ENCODE measurements at places on chromosomes 11 and 22.

DNA sequence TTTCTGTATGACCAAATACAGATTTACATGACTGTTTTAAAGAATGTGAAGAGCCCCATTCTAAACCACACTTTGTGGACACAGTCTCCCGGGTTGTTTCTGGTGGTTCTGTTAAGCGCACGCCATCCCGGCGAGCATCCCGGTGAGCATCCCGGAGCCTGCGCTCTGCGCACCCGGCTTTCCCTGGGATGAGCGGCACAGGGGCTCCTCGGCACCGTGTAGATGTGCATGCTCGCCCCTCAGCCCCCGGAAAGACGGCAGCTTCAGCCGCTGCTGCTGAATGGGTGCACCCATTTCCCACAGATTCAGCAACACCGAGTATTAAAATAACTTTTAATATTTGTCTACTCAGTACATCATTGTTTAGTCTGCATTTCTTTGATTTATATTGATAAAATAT, 36.0 kb downstream of the GLB1L2 start:
- no peak for DNase-seq

- no peak for DNase-seq
Observed at GRCh38 chr11:11446967-11447366, 93.9 kb upstream of the CSNK2A3 start.

DNA sequence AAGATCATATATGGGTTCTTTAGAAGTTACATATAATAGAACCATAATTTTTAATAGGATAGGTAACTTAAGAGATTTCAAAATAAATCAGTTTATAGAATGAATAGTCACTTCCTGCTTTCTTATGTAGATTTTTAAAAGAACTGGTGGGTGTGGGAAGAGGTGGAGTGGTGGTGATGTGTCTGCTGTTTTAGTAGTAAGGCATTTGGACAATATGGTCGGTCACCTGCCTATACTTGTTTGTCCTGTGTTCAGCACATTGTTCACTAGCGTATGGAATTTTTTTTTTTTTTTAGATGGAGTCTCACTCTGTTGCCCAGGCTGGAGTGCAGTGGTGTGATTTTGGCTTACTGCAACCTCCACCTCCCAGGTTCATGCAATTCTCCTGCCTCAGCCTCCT, 39.3 kb downstream of the CCDC81 start:
- no peak for DNase-seq

DNA sequence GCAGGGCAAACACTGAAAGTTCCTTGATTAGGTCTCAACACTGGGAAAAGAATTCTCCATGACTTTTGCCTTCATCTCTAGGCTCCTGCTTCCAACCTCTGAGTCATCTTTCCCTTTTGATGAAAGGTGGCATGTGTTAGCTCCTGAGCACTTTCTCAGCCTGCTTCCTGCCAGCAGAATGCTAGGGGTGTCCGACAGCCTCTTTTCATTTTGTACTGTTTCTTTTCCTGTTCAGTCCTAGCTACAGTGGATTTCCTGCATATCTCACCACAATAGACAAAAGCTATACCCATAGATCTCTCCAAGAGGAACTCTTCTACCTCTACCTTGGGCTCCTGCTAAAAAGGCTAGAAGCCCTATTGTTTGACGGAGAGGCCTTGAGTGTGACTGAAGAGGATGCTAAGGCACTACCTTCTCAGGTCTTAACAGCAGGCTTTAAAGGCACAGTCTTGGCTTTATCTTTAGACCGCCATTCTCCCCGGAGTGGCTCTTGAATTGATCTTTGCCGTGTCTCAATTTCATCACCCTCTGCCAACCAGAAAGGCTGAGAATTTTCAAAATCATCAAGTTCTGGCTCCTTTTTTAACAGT, 145.5 kb downstream of the RBFOX2 start:
- DNase-seq = no peak

- DNase-seq = no peak
Observed at GRCh38 chr11:24805671-24806070, 308.8 kb downstream of the LUZP2 start.

DNA sequence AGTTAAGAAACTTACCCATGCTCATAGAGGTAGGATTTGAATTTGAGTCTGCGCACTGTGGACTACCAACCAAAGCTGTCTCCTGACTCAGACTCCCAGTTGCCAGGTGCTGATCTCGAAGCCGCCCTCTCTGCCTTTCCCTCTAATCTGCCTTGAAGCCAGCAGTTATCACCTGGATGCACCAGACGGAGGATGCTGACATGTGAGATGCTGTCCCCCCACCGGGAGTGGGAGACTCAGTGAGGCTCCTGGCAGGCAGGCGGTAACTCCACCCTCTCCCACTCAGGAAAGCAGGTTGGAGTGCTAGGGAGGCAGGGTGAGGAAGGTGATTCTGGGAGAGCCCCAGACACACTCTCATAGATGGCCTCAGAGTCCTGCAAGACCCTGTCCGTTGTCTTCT, 40.4 kb downstream of the KIAA1671 start:
- DNase-seq = no peak

GRCh38 chr11:70467201-70468085, 69.1 kb downstream of the CTTN start:
- peak; percentile 16 for DNase-seq

GRCh38 chr11:112822478-112823274, 138.5 kb upstream of the NCAM1 start:
- no peak for DNase-seq

DNA sequence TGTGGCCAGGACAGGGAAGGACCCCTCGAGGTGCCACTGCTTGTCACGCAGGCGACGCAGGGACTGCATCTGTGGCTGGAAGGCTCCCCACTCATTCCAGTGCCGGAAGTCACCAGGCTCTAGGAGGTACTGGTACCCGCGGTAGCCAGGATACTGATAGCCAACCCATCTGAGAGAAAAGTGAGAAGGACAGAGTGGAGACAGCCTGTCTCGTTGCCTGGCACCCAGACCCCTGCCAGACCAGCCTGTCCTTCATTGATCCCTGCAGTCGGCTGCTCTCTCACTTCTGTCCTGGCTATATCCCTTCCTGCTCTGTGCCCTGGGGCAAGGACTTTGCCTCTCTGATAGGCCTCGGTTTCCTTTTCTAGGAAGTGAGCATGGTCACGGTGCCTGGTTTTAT, 9.6 kb upstream of the TPST2 start:
- no peak for DNase-seq

- DNase-seq = no peak
Observed at GRCh38 chr22:27175974-27176373, 518.6 kb downstream of the MIAT start.

DNA sequence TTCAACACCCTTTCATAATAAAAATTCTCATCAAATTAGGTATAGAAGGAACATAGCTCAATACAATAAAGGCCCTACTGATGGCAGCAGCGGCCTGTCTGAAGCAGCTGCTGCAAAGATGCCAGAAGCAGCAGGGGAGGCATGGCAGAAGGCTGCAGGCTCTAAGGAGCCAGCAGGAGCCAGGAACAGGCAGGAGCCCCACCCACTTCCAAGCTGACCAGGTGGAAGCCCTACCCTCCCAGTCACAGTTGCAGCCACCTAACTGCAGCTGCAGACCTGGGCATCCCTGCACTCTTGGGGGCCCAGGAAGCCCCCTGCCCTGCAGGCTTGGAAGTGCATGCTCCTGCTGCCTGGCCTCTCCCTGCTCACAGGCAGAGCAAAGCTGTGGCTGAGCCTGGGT, 18.2 kb upstream of the OR6A2 start:
- DNase-seq = no peak

GRCh38 chr11:130347261-130347660, 32.5 kb upstream of the ZBTB44 start:
- DNase-seq = no peak

DNA sequence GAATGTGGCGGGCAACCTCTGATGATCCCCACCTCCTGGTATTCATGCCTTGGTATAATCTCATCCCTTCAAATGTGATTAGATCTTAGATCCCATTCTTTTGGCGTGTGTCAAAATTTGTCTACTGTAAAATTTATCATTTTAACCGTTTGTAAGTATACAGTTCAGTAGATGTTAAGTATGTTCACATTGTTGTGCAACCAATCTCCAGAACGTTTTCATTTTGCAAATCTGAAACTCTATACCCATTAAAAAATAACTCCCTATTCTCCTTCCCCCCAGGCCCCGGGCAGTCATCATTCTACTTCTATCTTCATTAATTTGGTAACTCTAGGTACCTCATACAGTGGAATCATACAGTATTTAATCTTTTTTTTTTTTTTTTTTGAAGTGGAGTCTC, 159.0 kb downstream of the LDLRAD3 start:
- DNase-seq = no peak

GRCh38 chr22:50583294-50583861, 729 bp upstream of the CHKB start:
- DNase-seq = no peak

GRCh38 chr22:19666673-19667593, 47.4 kb upstream of the SEPTIN5 start:
- DNase-seq = no peak

DNA sequence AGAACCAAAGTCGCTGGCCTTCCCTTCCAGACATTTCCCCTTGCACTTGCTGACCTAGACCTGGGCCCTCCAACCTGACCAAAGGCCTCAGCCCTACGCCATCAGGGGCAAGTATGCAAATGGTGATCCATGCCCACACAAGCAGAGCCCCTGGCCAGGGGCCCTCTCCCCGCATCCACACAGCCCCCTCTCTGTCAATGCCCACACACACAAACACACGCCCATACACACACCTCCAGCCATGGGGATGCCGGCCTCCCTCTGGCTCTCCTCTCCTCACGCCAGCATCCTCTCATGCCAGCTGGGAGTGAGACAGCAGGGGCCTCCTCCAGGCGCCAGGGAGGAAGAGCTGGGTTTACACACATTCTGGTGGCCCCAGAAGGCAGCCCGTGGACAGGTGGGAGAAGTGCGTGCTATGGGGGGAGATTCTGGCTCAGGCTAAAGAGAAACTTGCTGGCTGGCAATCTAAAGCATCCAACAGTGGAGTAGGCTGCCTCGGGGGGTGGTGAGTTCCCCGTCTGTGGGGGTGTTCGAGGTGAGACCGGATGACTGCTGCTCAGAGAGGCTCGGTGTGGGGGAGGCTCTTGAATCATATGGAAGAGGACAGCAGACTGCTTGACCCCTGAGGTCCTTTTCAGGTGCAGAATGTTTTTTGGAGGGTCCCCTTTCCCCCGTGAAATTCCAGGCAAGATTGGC, 4.8 kb downstream of the NRXN2 start:
- no peak for DNase-seq

DNA sequence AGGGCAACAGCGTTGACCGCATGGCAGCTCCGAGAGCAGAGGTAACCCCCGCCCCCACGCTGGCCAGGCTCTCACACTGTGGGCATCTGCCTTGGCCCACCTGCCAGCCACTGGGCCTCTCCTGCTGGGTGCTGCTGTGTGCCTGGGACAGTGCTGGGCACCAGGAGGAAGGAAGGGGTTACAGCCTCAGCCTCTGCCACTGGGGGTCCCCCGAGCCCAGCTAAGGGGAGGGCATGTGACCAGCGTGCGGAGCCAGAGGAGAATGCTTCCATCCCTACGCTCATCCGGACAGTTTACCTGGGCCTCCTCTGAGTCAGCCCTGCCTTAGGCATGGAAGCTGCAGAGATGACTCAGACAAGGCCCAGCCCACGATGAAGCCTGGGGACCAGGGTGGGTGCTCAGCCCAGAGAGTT, 10.9 kb downstream of the NCF4 start:
- no peak for DNase-seq

DNA sequence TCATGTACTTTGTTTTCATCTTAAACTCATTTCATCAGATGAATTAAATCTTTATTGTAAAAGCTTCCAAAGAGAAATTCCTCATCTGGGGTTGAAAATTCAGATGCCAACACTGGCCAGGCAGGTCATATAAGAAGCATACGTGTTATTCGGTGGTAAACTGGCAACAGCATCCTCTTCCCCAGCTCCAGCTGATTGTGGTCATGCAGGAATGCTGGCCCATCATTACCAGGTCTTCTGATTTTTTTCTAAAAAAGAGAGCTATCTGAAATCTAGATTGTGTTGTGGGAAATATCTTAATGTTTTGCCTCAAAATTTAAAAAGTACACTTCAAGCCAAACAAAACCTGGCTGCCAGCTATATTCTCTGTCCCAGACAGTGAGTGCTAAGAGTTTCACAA, 53.6 kb downstream of the ARFGAP2 start:
- no peak for DNase-seq

DNA sequence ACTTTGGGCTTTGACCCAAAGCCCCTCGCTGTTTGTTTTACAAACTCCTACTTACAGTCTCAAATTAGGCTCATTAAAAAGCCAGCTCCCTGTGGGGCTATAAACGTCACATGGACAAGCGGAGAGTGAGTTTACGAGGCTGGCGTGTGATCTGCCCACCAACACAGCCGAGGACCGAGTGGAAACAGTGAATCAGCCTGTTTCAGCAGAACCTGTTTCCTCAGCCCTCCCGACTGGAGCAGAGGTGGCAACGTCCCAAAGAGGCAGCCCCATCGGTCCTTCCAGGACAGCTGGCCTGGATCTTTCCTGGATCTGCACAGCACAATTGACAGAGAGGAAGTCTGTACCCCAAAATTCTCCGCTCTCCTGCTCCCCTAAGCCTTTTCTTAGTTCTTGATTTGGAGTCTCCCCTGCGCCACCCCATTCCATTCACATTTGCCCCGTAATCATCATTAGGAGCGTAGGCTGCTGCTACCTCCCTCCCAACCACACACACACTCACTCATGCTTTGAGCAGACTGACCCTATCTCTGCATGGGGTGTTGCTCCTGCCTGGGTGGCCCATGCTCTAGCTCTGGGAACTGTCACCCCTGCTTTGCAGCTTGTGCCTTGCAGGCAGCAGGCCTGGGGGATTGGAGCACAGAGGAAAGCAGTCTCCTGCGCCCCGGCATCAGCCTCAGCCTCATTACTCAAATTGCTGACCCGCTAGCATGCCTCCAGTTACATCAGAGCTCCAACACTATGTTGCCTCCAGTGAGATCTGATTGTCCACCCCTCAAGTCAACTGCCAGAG, 117.8 kb downstream of the NAT10 start:
- no peak for DNase-seq

DNA sequence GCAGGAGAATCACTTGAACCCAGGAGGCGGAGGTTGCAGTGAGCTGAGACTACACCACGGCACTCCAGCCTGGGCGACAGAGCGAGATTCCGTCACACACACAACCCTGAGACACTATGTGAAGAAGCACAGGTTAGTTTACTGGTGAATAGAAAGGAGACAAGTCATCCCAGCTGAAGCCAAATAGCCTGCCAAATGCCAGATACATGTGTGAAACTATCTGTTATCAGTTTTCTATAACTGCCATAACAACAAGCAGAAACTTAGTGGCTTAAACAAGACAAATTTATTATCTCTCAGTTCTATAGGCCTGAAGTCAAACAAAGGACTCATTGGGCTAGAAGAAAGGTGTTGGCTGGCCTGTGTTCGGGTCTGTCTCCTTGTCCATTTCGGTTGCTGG, 88.0 kb upstream of the CHRM4 start:
- DNase-seq = no peak

DNA sequence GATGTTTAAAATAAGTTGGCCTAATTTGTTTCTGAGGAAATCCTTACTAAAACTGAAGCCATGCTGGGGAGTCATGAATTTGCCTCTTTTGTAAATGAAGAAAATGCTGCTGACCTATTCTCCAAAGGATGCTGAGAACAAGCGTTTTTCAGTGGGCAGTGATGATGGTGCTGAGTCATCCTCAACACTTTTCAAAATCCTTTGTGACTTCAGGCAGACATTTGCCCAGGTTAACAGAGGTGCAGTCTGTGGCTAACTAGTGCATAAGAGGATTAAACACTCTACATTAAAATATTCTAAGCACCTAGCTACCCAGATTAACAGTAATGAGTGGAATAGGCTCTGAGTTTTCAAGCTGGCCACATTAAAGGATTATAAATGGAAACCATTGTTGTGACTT, 509.0 kb downstream of the DLG2 start:
- DNase-seq = no peak

- DNase-seq = no peak
Observed at GRCh38 chr11:113351480-113351879, 36.1 kb upstream of the ANKK1 start.

GRCh38 chr11:11894486-11894885, 52.7 kb downstream of the USP47 start:
- DNase-seq = no peak
